ENCODE measurements at places on chromosomes 11 and 22.

- DNase-seq: no peak
These were observed 23.9 kb upstream of the ACR start for GRCh38 chr22:50714150-50714549.

- DNase-seq: no peak
These were observed 162.7 kb downstream of the HIPK3 start for GRCh38 chr11:33419924-33420323.

DNA sequence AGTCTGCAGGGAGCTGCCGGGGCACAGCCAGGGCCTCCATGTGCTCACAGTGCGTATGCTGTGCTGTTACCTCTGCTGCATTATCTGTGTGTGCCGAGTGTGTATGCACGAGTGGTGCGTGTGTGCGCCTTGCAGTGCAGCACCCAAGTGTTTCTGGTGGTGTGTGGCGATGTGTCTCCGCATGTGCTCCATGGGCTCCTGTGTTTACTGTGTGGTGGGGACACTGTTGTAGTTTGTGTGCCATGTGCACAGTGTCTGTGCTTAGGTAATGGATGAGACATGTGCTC lies 31.4 kb downstream of the KCNC1 start:
- DNase-seq: no peak

DNA sequence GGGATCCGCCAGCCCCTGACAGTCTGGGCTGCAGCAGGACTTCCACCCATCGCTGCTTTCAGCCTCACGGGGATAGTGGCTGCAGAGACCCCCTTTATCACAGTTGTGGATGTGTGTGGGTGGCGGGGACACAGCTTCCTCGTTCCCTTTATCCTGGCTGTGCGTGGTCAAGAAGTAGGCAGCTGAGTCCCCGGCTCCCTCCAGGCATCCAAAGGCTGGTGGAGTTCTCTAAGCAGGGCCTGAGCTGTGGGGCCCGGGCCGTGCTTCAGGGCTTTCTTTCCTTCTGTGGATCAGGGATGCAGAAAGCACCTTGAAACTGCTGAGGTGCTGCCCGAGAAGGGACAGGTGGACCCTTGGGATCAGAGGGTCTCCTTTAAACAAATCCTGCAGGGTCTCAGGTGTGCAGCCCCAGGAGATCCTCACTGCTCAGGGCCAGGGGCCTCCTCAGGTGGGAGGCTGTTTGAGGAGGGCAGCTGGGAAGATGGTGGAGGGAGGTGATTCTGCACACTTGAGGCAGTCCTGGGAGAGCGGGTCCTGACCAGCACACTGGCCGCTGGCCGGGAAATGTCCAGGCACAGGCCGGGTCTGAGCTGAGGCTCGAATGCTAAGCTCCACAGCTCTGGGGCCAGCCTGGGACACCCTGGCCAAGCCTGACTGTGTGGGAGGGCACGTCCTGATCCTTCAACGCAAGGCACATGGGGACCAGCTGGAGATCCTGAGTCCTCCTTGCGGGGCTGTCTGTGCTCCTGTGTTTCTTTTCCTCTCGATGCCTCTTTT lies 1024.3 kb downstream of the BRD1 start:
- DNase-seq: no peak

GRCh38 chr11:9616042-9616675 lies 42.7 kb downstream of the WEE1 start:
- no peak for DNase-seq

DNA sequence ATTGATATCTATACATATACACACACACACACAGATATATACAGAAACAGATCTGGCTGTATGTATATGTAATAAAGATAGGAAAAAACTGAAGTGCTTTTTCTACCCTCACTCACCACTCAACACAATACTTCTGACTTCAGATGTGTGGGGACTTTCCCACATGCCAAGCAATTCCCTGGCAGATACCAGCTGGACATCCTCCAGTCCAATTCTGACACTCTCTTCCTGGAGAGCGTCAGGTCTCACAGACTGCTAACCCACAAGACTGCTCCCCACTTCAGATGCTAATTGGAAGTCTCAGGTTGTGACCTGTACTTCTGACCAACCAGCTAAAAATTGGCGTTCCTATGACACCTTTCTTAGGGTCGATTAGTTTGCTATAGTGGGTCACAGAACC lies 140.6 kb downstream of the ATG16L2 start:
- DNase-seq: no peak

DNA sequence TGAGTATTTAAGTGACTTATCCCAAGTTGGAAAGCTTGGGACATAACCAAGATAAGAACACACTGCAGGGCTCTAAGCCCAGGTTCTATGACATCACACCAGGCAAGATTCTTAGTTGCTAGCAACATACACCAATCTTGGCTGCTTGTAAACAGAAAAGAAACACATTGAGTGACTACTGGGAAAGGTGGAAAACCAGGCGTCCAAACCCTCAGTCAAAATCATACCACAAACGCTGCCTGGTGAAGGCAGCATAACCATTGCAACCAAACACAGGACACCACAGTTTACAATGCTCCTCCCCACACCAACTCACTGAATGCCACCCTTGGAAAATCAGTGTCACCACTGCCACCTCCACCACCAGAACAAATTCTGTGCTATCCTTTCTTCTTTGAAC lies 379.9 kb downstream of the TTC28 start:
- DNase-seq: no peak

DNA sequence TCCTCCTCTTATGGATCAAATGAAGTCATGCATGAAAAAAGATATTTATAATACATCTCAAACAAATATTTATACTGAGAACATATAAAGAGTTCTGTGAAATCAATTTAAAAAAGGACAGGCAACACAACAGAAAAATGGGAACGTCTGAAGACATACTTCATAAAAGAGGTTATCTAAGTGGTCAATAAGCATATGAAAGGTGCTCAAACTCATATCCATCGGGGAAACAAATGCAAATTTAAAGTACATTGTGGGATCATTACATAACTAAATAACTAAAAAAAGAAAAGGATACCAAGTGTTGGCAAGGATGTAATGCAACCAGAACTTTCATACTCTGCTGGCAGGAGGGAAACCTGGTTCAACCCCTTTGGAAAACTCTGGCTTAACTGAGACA lies 22.3 kb downstream of the TPST2 start:
- no peak for DNase-seq

- DNase-seq: no peak
These were observed 11.7 kb upstream of the MPEG1 start for GRCh38 chr11:59224351-59224928.

GRCh38 chr11:92111287-92111686 lies 113.3 kb upstream of the FAT3 start:
- DNase-seq: no peak

DNA sequence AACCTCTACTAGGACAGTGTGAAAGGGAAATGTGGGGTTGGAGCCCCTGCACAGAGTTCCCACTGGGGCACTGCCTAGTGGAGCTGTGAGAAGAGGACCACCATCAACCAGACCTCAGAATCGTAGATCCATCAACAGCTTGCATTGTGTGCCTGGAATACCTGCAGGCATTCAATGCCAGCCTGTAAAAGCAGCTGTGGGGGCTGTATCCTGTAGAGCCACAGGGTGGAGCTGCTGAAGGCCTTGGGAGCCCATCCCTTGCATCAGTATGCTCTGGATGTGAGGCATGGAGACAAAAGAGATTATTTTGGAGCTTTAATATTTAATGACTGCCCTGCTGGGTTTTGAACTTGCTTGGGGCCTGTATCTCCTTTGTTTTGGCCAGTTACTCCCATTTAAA lies 46.3 kb downstream of the PGR start:
- DNase-seq: no peak

DNA sequence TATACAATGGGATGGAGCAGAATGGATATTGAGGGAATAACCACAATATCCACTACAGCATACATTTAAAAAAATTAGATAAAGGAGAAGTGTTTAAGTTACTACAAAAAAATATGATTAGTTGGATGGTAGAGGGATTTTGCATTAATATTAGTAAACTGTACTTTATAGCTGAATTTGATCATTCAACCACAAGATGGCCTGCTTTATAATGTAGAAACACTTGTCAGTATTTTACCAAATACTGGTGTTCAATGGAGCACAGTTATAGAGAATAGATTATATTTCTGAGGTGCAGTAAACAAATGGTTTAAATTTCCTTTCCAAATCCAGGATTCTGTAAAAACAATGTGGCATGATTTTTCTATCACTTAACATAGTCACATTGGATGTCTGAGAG lies 818.8 kb upstream of the CHORDC1 start:
- DNase-seq: no peak

GRCh38 chr11:47021527-47021818 lies 84.9 kb downstream of the CSTPP1 start:
- no peak for DNase-seq
